ENCODE measurements at places on chromosomes 5 and 9. TPM values are rescaled to one million over a fixed set of nuclear protein-coding genes. Genes with fewer than 3 reads are reported as not detected.

GRCh38 chr5:38728029-38728428 is 117.8 kb upstream of the OSMR start:
- no peak for DNase-seq

- DNase-seq, result no peak
Observed at GRCh38 chr5:66713998-66714397, 117.8 kb downstream of the MAST4 start.

ZBED3 gene
- polyA plus RNA-seq, result 4.1 TPM

NUDT12 gene
- 3.1 TPM for polyA plus RNA-seq

DNA sequence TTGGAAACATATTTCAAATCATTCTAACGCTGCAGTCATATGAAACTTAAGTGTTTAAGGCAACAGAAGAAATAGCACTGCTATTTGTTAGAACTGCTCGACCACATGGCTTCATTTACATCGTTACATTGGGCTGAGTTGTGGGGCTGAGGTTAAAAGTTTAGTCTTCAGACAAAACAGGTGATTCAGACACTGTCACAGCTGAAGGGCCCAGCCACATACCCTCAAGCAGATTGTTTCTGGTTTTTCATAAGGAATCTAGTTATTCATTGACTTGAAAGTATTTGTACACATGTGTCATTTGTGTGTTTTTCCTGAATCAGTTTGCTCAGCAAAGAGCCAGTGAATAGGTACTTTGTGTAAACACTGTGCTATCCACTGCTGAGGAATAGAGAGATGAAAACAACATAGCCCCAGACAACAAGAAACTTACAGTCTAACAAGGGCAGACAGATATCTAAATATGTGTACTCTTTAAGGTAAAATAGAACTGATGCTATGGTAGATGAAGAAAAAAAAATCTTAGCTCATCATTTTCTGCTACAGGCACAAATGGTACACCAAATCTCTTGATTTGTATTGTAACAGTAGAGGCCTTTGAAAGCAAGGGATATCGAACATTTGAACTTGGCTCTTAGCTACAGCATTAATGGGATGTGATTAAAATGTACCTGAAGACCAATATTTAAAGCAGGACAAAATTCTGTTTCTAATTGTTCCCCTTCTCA is 357.6 kb upstream of the RPS23 start:
- peak; percentile 67 for DNase-seq

HDAC3 gene
- polyA plus RNA-seq, result 56.9 TPM

- DNase-seq, result no peak
Observed at GRCh38 chr5:95647886-95648860, 1.6 kb downstream of the RFESD start.

- no peak for DNase-seq
Observed at GRCh38 chr9:34862836-34863235, 95.2 kb upstream of the PHF24 start.

GRCh38 chr5:163574472-163575440 is 69.3 kb downstream of the MAT2B start:
- DNase-seq, result no peak

- DNase-seq, result no peak
Observed at GRCh38 chr9:128575469-128575868, 23.1 kb downstream of the SPTAN1 start.

- no peak for DNase-seq
Observed at GRCh38 chr9:127154390-127155191, 32.2 kb upstream of the ANGPTL2 start.

GRCh38 chr9:87834357-87834756 is 48.3 kb upstream of the SPATA31E1 start:
- DNase-seq, result peak; percentile 10

- DNase-seq, result no peak
Observed at GRCh38 chr5:173232499-173233346, 2.3 kb downstream of the NKX2-5 start.

DNA sequence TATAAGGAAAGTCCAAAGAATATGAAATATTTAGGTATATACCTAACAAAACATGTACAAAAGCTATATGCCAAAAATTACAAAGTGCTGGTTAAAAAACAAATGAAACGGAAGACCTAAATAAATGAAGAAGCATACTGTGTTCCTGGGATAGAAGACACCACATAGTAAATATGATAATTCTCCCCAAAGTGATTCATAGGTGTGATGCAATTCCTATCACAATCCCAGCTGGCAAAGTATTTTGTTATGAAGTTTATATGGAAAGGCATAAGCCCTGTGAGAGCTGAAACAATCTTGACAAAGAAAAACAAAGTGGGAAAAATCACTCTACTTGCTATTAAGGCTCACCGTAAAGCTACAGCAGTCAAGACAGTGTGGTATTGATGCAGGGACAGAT is 2.6 kb upstream of the SMIM23 start:
- DNase-seq, result no peak

- peak; percentile 68 for DNase-seq
Observed at GRCh38 chr9:81522716-81523551, 166.4 kb downstream of the TLE1 start.

DNA sequence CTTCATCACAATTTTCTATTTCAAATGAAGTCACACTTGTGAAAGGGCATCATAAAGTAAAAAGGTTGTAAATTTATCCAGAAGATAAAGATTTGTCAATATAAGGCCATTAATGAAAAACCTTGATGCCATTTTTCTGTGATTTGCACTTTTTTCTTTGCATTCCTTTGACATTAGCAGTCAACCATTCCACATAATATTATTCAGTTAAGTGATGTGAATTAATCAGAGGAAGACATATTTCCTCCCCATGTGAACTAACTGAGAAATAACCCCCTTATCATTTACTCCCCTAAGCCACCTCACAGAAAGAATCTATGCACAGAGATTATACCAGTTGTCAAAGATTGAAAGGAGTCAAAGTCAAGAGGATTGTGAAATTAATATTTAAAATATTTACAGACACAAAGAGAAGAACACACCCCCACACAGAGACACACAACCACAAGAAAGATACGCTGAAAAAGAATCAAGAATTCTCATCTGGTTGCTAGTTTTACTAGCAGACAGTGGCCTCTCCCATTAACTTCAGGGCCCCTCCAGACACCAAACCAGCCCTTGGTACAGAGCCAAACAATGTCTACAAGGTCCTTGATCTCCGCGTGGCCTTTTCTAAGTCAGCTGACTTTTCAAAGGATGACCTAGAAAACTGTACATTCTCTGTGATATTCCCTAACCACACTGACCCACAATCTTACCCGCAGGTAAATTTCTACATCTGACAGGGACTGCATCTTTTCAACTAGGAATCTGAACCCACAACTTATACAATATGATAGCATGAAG is 29.5 kb downstream of the GNAQ start:
- DNase-seq, result no peak

GRCh38 chr5:136123236-136123768 is 9.3 kb upstream of the SMAD5 start:
- peak; percentile 60 for DNase-seq

CREB3 gene
- 54.0 TPM for polyA plus RNA-seq

GRCh38 chr5:83059341-83059740 is 17.9 kb downstream of the TMEM167A start:
- no peak for DNase-seq

DNA sequence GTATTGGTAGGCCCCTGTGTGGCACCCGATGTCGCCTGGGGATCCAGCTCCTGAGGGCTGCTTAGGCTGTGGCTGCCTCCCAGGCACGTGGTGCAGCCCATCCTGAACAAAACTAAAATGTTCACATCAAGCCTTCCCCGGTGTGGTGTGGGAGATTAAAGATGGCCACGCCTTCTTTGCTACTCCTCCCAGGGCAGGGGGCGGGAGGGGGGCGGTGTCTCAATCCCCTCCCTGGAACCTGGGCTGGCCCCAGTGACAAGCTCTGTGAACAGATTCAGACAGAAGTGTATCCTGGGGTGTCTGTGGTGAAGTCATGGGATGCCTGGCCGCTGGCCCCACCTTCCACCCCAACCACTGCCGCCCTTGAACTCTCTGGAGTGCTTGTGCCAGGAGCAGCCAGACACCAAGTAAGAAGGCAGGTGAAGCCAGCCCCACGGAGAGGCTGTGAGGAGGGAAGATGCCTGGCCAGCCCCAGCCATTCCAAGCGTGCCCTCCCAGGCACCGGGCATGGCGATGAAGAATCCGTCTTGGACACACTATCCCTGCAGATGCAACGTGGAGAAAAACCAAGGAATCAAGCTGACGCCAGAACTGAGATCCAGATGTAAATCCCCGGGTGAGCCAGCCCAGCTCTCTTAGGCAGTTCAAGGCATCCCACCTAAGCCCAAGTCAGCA is 75.8 kb downstream of the AK8 start:
- no peak for DNase-seq

DNA sequence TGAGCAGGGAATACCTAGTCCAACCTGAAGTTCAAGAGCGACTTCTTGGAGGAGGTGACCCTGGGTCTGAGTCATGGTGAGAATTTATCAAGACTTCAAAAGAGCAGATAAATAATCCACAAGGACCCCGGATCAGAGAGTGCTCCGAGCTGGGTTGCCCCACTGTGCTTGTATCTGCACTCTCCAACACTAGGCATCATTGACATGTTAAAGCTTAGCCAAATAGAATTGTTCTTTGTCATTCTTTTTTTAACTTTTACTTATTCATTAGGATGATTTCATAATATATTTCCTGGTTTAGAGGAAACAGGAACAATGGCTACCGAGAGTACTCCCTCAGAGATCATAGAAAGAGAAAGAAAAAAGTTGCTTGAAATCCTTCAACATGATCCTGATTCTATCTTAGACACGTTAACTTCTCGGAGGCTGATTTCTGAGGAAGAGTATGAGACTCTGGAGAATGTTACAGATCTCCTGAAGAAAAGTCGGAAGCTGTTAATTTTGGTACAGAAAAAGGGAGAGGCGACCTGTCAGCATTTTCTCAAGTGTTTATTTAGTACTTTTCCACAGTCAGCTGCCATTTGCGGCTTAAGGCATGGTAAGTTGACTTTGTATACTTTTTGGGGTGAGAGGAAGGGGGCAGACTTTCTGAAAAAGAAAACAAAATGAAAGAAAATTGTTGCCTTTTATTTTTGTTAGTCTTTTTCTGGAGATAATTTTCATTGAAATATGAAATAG is at the start of gene CARD6:
Gene CARD6 (plus strand): TSS at position 300 of the 738 bp plus-strand sequence. CDS start 16 bp downstream, at position 316.
- peak; percentile 62 for DNase-seq

FOXD4L3 gene
- 0.06 TPM for polyA plus RNA-seq

GRCh38 chr9:109792951-109793546 is 13.1 kb downstream of the PALM2AKAP2 start:
- DNase-seq, result peak; percentile 25

DNA sequence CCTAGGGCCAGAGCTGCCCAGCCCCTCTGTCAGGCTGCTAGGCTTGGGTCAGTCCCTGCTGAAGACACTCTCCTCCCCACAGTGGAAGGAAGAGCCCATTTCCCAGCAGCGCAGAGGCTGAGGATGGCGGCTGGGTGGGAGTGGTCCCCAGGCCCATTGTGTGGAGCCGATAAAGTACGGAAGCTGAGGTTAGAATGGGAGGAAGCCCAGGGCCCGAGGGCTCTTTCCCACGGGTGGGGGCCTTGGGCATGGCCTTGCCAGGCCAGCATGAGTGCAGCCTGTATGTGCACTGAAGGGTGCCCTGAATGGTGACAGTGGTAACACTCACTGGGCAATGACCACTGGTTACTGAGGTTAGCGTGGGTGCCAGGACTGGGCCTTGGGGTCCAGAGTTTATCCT is 125.9 kb downstream of the RGS3 start:
- DNase-seq, result no peak

DNA sequence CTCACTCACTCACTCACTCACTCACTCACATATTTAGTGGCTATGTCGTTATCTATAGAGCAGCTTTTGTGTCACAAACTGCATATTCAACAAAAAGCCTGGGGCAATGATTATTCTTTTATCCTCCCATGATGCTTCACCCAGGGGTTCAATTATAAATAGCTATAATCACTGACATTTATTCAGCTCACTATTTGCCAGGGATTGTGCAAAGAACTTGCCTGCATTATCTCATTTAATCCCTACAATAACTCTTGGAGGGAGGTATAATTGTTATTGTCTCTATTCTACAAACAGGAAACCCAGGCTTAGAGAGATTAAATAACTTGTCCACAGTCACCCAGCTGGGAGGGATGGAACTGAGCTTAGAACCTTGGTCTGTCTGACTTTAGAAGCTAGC is 298.0 kb upstream of the MSX2 start:
- DNase-seq, result no peak

ADGRD2 gene
- not detected for polyA plus RNA-seq

DNA sequence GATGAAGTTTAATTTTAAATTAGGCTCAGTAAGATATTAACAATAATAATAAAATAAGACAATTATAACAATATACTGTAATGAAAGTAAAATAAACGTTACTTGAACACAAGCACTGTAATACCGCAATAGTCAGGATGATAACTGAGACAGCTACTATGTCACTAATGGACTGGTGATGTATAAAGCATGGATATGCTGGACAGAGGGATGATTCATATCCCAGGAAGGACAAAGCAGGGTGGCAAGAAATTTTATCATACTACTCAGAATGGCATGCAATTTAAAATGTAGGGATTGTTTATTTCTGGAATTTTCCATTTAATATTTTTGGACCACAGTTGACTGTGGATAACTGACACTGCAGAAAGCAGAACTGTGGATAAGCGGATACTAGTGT is 196.9 kb downstream of the VPS13A start:
- DNase-seq, result no peak

GRCh38 chr9:131727184-131727759 is 12.6 kb downstream of the RAPGEF1 start:
- no peak for DNase-seq

INSL4 gene
- 8.6 TPM for polyA plus RNA-seq

GRCh38 chr9:122059955-122060324 is 33.2 kb downstream of the TTLL11 start:
- DNase-seq, result no peak

RAI14 gene
- 76.7 TPM for polyA plus RNA-seq

DNA sequence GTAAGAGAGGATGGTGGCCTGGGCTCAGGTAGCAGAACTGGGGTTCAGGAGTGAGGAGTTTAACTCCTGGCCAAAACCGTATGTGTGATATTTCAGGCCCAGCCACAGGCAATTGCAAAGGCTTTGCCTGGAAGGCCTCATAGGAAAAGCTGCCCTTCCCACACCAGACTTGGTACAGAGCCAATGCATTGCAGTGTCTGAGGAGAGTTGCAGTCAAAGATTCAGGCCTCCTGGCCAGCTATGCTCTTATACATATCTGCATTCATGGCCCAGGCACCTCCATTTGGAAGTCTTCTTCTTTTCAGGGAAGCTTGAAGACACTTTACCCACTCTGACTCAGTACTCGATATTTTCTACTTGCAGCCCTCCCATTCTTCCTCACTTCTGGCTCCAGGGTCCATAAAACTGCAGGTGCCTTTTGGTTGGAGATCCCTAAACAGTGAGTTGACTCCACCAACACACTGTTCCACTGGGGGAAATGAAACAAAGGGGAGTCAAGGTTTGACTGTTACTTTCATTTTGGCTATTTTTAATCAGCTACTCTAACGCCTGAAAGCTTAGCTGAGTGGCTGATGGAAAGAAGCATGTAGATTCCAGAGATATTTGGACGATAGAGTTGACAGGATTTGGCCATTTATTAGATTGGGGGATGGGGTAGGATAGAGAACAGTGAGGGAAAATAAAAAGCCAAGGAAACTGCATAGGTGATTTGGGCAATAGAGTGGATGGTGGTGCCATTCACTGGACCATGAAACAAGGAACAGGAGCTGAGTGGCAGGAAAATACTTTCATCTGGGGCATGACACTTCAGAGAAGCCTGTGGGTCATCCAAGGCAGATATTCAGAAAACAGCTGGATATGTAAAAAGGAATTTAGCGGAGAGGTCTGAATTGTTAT is 30.6 kb upstream of the IL33 start:
- DNase-seq, result no peak

EPB41L4B gene
- 8.0 TPM for polyA plus RNA-seq

TLX3 gene
- not detected for polyA plus RNA-seq

ARAP3 gene
- polyA plus RNA-seq, result 5.1 TPM

GRCh38 chr5:98318386-98318785 is 455.1 kb upstream of the RGMB start:
- no peak for DNase-seq

GPR150 gene
- not detected for polyA plus RNA-seq
